ENCODE measurements at places on chromosomes 4 and X. TPM values are rescaled to one million over a fixed set of nuclear protein-coding genes. Genes with fewer than 3 reads are reported as not detected.

NRK gene
- total RNA-seq, result not detected

DNA sequence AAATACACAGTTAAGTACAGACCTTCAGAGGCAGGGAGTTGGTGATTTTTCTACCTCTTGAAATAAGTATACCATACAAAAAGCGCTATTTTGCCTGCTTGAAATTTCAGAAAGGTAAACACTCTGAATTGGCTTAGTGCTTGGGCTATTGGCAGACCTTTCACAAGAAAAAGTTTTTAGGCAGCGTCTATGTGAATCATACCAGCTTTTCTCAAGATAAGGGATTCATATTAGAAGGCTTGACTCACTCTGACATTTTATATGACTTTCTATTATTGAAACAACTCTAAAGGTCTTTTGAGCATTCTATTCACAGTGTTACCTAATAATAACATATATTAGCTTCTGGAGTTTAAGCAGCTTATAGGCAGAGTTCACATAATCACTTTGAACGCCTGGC lies 286.4 kb upstream of the FAT1 start:
- no peak for DNase-seq

DNA sequence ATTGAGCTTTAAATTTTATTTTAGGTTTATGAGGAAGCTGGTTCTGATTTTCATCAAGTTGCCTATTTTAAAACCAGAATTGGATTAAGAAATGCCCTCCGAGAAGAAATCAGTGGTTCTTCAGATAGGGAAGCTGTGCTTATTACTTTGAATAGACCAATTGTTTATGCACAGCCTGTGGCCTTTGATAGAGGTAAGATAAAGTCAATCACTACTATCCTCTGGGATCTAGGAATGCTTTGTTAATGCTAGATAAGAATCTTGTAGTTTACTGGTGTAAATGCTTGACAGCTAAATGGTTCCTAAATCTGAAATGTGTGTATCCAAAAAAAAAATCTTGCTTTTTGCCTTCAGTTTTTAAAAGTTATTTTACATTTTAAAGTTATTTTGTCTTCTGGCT lies 73.0 kb upstream of the ADAD1 start:
- no peak for DNase-seq

DNA sequence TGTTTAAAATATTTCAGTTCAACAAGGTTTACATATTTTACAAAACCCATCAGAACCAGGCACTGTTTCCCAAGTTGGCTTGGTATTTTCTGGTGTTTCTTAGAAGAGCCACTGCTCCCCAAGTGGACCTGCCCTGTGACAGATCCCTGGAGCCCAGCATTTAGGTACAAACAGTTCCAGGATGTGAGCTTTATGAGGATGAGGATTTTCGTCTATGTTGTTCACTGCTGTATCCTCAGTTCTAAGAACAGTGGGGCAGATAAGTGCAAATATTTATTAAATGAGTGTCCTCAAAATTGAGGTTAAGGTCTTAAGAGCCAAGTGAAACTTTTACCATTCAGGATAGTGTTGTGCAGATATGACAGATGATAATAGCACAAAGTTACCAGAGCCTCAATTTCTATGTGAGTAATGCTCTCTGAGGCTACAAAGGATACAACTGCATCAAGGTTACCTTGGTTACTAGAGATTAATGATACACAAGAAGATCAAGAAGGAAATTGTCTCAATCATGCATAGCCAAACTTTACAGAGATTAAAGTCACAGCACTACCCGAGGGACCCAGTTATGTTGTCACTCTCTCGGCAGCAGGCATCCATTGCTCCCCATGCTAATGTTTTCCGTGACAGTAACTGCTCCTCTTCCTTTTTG lies 37.5 kb downstream of the ANXA3 start:
- DNase-seq, result no peak

DNA sequence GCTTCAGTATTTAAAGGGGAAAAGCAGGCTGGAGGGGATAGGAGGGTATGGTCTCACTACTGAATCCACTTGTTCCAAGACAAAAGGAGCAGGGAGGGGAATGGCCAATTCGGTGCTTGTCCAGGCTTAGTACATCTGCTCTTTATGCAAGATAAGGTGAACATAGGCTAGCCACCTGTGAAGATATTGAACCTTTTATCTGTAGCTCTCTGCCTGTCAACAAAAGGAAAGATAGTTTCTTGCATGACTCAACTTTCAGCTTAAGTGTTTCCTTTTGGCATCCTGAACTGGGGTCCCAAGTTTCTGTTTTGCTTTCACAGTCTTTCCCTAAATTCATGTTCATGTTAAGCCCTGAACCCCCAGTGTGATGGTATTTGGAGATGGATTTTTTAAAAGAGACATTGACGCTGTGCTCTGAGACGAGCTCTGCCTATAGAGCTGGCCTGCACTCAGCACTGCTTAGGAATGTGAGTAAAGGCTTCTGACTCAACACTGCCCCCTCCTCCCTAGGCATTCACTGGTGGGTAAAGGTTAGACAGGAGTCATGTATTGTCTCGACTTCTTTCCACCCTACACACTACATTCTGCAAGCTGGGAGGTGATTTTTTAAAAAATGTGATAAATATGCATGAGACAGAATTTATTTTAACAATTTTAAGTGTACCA lies 28.2 kb downstream of the FAM149A start:
- peak; percentile 42 for DNase-seq

- DNase-seq, result no peak
Observed at GRCh38 chr4:134337574-134337973, 136.0 kb upstream of the PABPC4L start.

GRCh38 chr4:183758758-183759447 lies 99.8 kb downstream of the TRAPPC11 start:
- no peak for DNase-seq

DNA sequence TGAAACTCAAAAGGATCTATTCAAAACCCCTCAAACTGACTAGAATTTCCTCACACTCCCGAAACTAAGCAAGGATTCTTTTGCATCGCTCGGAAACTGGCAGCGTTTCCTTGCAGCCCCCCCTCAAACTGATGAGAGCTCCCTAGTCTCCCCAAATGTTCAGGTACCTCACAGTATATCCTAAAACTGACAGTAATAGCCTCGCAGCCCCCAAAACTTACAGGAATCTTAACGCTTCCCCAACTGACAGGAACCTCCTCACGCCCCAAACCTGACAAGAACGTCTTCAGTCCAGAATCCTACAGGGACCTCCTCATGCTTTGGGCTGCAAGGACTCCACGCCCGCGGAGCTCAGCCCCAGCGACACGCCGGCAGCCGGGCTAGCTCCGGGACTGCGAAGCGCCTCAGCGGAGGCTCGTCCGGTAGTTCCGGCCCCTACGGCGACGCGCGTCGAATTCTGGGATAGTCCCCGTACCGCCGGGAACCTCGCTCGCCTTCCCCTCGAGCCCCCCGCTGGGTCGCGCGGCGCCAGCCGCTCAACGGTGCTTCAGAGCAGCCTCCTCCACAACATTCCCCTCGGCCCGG lies 640 bp downstream of the PHF8 start:
- DNase-seq, result no peak

GRCh38 chr4:111602848-111603247 lies 542.4 kb upstream of the FAM241A start:
- DNase-seq, result peak; percentile 3

Data from HT-29 (cell line).